Fibroblast of skin of right quadriceps (primary cell): ENCODE measurements at places on chromosomes 1 and 21.
A peak's percentile ranks its signal among the peaks of the same experiment; 100 is the strongest.

GRCh38 chr1:89972024-89972423, 22.9 kb upstream of the ZNF326 start:
- DNase-seq = no peak

DNA sequence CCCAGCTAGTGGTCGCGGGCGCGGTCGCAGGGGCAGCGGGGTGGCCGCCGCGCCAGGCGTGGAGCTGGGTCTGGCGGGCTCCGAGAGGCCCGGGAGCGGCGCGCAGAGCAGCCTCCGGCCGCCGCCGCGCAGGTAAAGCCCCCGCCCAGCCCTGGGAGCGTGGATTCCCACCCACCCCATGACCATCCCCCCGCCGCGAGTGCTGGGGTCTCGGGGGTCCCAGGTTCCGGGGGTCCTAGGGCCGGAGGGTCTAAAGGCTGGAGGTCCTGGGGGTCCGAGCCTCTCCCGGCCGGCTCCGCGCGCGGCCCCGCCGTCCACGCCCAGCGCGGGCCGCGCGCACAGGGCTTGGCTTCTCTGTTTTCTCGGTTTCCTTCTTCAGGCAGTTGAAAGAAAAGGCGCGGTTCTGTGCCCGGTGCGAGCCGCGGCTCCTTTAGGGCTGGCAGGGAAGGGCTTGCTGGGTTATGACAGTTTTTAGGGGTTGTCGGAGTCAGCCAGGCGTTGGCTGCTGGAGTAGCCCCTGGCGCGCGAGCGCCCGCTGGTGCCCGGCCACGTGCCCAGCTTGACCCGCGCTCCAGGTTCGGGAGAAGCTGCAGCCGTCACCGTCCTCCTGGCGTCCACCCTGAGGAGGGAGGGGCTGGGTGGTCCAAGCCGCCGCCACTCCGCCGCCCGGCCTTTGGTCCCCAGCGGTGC, 359 bp downstream of the LRRC3 start:
- DNase-seq = peak; percentile 9

DNA sequence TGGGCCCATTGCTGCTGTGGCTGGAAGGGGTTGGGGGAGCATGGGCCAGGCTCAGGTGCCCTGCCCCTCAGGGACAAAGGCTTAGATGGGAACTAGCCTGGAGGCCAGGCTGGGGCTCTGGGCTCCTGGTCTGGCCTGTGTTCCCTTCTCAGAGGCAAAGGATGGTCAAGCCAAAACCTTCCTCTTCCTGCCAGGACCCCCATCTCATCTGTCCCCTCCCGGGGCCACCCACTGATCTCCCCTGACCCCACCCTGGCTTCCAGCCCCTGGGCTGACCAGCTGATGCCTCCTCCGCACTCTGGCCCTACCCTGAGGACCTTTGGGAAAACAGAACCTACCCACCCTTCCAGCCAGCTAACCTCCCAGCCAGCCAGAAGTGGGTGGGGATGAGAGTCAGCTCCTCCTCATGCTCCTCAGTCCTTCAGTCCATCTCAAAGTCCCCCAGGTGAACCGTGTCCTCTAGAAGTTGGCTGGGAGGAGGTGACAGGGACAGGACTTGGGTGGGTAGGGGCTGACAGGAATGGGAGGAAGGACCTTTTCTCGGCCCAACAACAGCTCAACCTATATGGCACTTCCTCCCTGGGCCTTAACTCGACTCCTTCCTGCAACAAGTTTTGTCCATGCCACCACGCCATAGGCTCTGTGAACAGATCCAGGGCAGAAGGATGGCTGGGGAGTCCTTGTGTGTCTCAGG, 7.5 kb downstream of the PEAR1 start:
- no peak for DNase-seq

GRCh38 chr1:38834937-38835827, 24.4 kb downstream of the RRAGC start:
- DNase-seq = peak; percentile 72

- DNase-seq = peak; percentile 47
These were observed 81.4 kb downstream of the RUNX1 start for GRCh38 chr21:34967509-34968289.

DNA sequence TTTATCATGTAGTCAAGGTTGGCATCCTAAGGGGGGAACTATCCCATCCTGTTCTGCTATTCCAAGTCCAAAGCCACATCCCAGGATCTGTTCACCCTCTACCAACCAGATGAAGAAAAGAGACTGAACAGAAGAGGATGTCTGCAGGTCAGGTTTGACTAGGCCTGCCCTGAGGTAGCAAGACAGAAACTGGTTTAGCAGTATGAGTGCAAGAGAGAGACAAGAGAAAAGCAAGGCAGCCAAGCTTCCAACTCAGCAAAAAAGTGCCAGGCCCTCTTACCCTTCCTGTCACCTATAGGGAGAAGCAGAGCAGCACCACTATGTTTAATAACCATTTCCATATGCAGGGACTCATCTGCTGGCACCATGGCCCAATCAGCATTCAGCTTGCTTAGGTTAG, 320.8 kb upstream of the DUSP10 start:
- no peak for DNase-seq

DNA sequence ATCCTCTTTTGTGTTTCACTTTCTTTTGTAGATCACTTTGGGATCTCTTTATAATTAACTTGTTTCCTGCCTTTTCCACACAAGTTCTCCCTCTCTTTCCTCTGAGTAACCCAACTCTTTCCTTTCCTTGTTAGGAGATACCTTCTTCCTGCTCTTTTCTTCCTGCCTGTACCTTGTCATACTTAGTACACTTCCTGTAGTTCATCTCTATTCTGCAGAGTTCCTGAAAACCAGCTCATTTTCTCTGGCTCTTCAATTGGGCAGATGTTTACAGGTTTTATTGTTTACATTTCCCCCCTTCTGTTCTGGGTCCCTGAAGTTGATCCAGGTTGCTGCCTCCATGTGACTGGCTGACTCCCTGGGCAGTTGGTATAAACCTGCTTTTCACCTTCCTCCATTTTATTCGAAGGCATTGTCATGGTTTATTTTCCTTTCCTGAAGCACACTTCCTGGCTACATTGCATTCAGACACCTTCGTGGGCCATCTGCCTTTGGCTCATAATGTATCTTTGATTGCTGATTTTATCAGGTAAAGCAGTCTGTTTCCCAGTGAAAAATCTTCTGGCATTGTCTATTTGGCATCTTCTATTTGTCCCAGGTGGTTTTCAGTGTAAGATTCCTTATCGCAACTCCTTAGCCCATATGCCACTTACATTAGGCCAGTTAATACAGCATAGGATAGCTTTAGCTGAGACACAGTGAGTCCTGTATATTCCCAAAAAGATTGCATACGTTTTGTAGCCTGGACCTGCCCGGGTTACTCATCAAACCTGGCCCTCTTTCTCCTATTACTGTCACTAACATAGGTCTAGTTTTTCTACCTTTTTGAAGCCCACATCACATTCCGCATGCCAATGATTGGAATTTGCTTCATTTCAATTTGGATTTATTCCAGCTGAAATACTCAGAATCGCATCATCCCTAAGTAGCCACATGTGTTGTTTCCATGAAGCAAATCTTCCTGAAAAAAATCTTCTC, 15.4 kb downstream of the CTH start:
- DNase-seq = no peak

DNA sequence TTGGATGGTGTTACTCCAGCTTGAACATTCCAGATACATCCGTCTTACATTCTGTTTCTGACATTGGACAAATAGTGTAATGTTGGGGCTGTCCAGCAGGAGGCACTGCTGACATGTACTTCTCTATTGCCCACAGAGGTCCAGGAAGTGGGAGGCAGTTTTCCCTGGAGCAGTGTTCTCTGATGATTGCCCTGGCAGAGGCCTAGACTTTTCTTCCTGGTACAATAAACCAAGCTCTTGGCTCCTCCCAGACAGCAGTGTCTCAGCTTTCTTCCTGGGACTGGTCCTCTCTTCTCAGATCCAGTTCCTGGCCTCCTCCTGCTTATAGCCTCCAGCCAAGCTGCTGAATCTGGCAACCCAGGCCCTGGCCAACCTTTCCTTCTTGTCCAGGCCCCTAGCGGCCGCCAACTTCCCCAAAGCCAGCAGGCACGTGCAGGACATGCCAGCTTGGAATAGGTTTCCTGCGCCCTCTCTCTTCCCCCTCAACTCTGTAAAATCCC, 14.9 kb upstream of the IFNLR1 start:
- DNase-seq = peak; percentile 86

GRCh38 chr1:66527686-66528085, 6.3 kb upstream of the SGIP1 start:
- peak; percentile 77 for DNase-seq

DNA sequence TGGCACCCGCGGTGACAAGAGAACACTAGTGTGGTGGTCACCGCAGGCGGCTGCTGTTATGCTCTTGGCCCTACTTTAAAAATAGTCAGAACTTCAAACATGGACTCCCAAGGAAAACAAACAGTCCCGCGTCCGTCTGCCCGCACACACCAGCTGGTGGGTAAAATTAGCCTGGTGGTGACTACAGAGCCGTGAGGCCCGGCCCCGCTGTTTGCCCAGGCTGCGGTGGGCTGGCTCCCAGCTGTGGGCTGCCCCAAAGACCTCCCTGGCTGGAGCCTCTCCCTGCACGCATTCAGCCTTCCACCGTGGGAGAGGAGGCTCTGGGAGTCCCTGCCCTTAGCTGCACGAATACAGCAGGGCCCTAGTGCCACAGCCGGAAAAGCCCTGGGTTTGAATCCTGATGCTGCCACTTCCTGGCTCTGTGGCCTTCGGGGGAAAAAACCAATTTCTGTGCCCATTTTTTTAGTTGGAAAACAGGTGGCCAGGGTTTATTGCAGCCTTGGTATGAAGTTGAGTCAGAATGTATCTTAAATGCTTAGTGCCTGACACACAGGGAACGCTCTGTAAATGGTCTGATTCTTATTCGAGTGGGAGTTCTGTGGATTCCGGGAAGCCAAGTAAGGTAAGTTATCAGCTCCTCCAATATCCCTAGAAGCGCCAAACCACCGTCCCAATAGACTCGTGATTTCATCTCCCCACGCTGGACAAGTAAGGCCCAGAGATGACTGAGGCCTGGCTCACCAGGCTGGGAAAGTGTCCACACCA, 58.2 kb downstream of the ALPL start:
- peak; percentile 76 for DNase-seq

DNA sequence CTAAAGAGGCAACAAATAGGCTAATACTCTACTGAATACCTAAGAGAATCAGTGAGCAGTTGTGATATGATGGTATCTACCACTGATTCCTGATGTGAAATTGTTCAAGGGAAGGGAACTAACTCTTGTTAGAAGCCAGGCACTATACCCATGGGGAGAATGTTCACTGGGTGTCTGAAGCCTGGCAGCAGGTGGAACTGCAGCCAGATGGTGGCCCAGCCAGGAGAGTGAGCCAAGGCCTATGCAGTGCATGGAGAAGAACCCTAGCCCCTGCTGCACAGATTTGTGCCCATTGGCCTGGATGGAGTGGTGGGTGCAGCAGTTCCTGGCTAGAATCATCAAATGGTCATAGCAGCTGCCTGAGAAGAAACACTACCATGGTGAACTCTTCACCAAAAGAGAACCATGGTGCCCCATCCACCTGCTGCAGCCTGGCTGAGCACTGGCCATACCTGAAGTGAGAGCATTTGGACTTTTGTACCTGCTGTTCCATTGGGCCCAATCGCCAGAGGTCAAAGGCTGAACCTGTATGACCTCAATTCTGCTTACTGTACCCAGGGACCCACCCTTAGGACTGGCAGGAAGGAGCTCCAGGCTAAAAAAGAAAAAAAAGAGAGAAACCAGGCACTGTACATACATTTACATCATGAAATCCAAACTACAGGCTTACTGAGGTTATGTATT, 118.8 kb upstream of the IVNS1ABP start:
- DNase-seq = no peak

GRCh38 chr21:42009831-42010506, at the start of gene ZBTB21:
ZBTB21 (minus strand) TSS chr21:42010360; CDS start chr21:41994095, 16,265 bp downstream.
- DNase-seq = peak; percentile 98

DNA sequence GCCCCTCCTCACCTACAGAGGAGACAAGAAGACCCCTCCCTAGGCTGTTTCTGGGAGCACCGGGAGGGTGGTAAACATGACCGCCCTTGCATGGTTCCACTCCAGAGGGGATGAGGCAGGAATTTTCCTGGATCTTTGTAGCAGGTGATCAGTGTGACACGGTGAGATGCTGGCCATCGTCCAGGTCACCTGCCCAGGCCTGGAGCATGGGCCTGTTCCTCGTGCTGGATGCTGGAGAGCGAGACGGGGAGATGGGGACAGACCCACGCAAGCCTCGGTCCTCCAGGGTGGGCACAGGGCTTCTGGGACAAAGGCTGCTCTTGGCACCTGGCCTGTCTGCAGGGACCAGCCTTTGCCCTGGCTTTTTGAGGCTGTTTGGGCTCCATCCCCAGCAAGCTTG, 46.2 kb downstream of the DMRTB1 start:
- DNase-seq = no peak

DNA sequence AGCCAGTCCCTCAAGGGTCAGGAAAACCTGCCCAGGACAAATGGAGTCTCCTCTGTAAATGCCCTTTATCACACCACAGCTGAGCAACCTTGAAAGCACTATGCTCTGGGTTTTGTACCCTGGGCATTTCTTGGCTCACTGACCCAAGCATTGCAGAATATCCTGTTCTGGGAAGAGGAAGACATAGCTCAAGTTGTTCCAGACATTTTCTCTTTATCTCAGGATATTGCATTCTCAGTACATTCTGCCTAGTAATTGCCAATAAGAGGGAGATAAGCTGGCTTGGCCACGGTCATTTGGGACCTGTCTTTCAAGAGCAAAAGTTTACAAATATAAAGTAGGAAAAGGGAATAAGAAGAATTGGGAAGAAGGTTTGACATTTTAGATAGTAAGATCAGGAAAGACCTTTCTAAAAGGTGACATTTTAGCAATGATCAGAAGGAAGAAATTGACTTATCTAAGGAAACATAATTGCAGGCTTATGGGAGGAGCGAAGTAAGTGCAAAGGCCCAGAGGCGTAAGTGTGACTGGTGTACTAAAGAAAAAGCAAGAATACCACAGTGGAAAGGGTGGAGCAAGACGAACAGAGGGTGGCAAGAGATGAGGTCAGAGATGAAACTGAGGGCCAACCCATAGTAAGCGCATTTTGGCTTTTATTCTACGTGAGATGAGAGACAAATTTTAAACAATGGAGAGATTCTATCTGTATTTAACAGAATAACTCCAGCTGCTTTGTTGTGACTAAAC, 394.0 kb upstream of the CXADR start:
- no peak for DNase-seq

- DNase-seq = no peak
These were observed 67.1 kb upstream of the ARHGEF16 start for GRCh38 chr1:3387401-3387800.

DNA sequence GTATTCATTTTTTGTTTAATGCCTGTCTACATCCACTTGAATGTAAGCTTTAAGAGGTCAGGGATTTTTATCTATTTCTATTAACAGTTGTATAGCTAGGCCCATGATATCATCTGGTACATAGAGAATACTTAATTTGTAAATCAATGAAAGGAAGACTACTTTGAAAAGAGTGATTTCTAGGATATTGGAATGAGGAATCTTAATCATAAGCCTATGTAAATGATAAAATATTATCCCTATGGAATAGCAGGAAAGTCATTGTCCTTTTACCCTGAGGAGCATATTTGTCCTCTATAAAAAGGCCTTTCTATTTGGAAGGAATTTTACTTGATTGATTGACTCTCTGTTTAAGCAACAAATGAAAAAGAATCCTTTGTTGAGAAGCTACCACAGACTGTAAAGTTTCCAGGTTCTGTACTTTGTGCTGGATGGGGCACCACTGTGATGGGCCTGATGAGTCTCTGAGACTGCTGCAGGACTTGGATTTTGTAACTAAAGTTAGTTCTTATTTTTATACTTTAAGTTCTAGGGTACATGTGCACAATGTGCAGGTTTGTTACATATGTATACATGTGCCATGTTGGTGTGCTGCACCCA, 53.8 kb downstream of the MAST2 start:
- no peak for DNase-seq
